ENCODE measurements at places on chromosomes 3 and 15. TPM values are rescaled to one million over a fixed set of nuclear protein-coding genes. Genes with fewer than 3 reads are reported as not detected.
A peak's percentile ranks its signal among the peaks of the same experiment; 100 is the strongest.

Gene CX3CR1
- 4.5 TPM for total RNA-seq

Gene RARRES1
- total RNA-seq = not detected

Gene CCDC13
- total RNA-seq = 0.41 TPM

Gene FAM3D
- not detected for total RNA-seq

Gene AQR
- total RNA-seq = 41.3 TPM

DNA sequence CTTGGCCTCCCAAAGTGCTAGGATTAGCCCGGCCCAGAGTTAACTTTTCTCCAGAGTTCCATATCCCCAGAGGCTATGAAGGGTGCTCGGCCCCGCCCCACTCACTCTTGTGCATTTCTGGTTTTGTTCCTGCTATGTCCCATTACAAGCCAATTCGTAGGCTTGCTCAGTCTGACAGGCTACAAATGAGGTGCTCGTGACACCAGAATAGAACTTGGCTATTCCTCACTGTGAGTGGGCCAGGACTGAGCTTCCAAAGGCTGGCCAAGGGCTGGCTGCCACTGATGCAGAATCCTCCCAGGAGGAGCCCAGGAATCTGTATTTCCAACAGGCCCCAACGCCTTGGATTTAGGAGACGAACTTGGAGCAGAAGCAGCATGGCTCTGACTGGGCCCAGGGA lies 282.7 kb upstream of the C2CD4B start:
- H3K27ac ChIP-seq = no peak overlapping the region
- no peaks in the 10 kb centered on the region for H3K4me1 ChIP-seq
- H3K36me3 ChIP-seq = no peaks in the 10 kb centered on the region
- no peak for DNase-seq
- H3K4me3 ChIP-seq = no peak overlapping the region

DNA sequence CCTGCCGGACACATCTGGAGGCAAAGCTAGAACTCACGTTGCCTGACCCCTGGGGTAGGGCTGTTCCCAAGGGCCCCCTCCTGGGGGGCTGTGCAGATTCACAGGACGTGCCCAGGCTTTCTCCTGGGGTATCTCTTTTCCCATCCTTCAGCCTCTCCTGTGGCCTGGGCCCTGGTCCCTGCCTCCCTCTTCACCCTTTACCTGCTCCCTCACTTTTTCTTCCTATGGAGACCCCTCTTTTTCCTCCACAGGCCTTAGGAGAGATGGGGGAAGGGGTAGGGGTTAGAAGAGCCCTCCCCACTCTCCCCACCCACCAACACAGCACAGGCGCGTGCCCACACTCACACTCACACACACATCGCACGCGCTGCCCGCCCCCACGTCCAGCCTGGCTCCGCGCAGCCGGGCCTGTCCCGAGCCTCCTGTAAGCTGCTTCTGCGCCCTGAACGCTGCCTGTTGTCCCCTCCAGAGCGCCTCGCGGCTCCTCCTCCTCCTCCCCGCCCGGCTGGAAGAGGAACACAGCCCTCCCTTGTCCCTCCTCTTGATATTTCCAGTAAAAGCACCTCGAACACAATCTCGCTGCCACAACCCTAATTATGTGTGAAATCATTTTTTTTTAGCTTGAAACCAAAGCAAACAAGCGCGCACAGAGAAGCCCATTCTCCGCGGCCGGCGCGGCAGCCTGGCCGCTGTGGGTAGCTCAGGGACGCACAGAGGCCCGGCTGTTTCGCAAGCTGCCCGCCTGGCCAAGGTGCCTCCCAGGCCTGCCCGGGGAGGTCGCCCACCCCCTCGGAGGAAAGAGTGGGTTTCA lies 33.9 kb upstream of the ACAN start:
- no peak overlapping the region for H3K4me3 ChIP-seq
- H3K36me3 ChIP-seq = no peaks in the 10 kb centered on the region
- no peak for DNase-seq
- H3K27ac ChIP-seq = no peak overlapping the region
- H3K27me3 ChIP-seq = no peaks in the 10 kb centered on the region
- no peaks in the 10 kb centered on the region for H3K4me1 ChIP-seq

DNA sequence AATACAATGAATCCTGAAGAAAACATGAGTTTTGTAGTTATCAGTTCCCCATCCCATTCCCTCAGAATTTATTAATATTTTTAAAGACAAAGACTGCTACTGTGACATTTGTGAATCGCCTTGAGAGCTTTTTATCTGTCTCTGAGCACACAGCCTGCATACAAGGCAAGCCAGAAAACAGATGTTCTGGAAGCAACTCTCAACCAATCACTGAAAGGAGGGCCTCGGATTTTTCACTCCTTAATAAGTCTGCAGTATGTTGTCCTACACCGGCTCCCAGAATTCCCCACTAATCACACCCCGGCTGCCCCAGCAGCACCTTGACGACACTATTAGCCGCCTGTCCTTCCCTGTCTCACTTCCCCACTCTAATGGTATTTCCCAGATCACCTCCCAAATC lies 138.5 kb downstream of the ZNF621 start:
- H3K4me1 ChIP-seq = no peaks in the 10 kb centered on the region
- H3K27me3 ChIP-seq = no peaks in the 10 kb centered on the region
- no peak overlapping the region for H3K27ac ChIP-seq
- no peaks in the 10 kb centered on the region for H3K36me3 ChIP-seq
- no peak for DNase-seq
- no peak overlapping the region for H3K4me3 ChIP-seq

- H3K36me3 ChIP-seq = no peaks in the 10 kb centered on the region
- no peaks in the 10 kb centered on the region for H3K27me3 ChIP-seq
- no peak for DNase-seq
These were observed 137.1 kb upstream of the TMC3 start for GRCh38 chr15:81511138-81511537.

GRCh38 chr3:43317461-43318316 lies 31.3 kb downstream of the SNRK start:
- peak overlapping the region; percentile 42 for H3K27ac ChIP-seq
- DNase-seq = no peak
- H3K4me3 ChIP-seq = no peak overlapping the region
- H3K36me3 ChIP-seq = peaks cover 7% of the 10 kb centered on the region
- peaks cover 48% of the 10 kb centered on the region for H3K4me1 ChIP-seq
- H3K27me3 ChIP-seq = no peaks in the 10 kb centered on the region

GRCh38 chr3:128468285-128468790 lies 1.6 kb upstream of the DNAJB8 start:
- H3K27ac ChIP-seq = no peak overlapping the region
- DNase-seq = no peak
- no peak overlapping the region for H3K4me3 ChIP-seq
- no peaks in the 10 kb centered on the region for H3K27me3 ChIP-seq
- no peaks in the 10 kb centered on the region for H3K4me1 ChIP-seq

All from naive thymus-derived CD4-positive, alpha-beta T cell (primary cell).